ENCODE measurements at places on chromosomes 7 and 10.
A peak's percentile ranks its signal among the peaks of the same experiment; 100 is the strongest.

GRCh38 chr10:86376852-86377796 lies 10.5 kb upstream of the GRID1 start:
- DNase-seq: no peak

DNA sequence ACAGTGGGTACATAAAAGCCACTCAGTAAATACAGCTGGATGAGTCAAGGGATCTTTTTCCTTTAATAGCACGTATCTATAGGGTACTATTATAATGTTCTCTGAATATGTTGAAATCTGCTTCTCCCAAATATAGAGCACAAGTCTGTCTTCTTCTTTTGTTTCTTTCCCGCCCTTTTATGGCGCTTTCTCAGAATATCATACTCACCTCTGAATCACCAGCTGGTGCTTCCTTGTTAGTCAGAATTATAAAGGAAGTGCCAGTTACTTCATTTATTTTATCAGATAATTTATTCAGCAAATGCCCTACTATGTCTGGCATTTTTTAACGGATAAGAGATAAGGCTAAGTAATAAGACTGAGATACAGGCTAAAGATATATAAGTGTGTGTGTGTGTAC lies 772.9 kb downstream of the SORCS3 start:
- DNase-seq: no peak

DNA sequence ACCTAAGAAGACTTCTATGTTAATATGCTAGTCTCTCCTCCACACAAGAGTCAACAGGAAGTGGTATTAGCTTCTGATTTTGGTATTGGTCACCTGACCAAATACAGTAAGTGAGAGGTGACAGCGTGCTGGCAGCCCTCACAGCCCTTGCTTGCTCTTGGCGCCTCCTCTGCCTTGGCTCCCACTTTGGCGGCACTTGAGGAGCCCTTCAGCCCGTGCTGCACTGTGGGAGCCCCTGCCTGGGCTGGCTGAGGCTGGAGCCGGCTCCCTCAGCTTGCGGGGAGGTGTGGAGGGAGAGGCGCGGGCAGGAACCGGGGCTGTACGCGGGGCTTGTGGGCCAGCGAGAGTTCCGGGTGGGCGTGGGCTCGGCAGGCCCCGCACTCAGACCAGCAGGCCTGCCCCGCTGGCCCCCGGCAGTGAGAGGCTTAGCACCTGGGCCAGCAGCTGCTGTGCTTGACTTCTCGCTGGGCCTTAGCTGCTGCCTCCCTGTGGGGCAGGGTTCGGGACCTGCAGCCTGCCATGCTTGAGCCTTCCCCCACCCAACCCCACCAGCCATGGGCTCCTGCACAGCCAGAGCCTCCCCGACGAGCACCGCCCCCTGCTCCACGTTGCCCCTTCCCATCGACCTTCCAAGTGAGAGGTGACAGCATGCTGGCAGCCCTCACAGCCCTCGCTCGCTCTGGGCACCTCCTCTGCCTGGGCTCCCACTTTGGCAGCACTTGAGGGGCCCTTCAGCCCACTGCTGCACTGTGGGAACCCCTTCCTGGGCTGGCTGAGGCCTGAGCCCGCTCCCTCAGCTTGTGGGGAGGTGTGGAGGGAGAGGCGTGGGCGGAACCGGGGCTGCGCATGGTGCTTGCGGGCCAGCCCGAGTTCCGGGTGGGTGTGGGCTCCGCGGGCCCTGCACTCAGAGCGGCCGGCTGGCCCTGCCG lies 4.2 kb upstream of the ACSL5 start:
- DNase-seq: no peak

DNA sequence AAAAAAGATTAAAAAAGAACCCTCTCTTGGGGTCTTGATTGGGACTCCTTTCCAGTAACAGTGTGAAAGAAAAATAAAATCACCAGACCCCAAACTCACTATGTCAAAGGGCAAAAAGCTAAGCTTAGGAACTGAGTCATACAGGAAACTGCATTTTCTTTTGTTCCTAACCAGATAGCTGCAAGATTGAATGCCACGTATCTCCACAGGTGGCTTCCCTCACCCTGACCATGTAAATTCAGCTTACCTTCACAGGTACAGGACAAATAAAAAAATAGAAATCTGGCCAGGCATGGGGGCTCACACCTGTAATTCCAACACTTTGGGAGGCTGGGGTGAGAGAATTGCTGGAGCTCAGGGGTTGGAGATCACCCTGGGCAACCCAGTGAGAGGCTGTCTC lies 32.5 kb upstream of the EIF4H start:
- no peak for DNase-seq

- no peak for DNase-seq
Observed at GRCh38 chr10:91745090-91745831, 53.0 kb upstream of the TNKS2 start.

DNA sequence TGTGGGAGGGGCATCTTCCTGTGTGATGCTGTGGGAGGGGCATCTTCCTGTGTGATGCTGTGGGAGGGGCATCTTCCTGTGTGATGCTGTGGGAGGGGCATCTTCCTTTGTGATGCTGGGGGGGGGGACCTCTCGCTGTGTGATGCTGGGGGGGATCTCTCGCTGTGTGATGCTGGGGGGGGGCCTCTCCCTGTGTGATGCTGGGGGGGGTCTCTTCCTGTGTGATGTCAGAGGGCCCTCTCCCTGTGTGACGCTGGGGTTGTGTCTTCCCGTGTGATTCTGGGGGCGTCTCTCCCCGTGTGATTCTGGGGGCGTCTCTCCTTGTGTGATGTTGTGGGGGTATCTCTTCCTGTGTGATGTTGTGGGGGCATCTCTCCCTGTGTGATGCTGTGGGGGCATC lies 27.9 kb upstream of the DPYSL4 start:
- DNase-seq: no peak

DNA sequence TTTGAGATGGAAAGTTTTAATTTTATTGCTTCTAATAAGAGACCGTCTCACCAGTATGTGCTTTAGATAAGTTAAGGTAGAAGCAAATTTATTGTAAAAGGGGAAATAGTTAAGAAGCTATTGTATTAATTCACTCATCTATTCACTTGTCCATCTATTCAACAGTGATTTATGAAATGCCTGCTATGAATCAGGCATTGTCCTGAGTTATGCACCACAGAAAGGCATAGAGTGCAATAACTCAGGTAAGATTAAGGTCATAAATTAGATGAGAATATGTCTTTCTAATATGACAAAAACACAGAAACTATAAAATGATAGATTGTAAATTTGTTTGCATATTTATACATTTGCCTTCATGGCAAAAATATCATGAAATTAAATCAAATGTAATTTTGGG lies 379.3 kb upstream of the PCDH15 start:
- DNase-seq: no peak

- no peak for DNase-seq
Observed at GRCh38 chr7:75711656-75712514, 26.9 kb downstream of the HIP1 start.

- no peak for DNase-seq
Observed at GRCh38 chr7:156932006-156932405, 17.5 kb upstream of the NOM1 start.

GRCh38 chr7:54189330-54189729 lies 352.8 kb upstream of the VSTM2A start:
- no peak for DNase-seq

DNA sequence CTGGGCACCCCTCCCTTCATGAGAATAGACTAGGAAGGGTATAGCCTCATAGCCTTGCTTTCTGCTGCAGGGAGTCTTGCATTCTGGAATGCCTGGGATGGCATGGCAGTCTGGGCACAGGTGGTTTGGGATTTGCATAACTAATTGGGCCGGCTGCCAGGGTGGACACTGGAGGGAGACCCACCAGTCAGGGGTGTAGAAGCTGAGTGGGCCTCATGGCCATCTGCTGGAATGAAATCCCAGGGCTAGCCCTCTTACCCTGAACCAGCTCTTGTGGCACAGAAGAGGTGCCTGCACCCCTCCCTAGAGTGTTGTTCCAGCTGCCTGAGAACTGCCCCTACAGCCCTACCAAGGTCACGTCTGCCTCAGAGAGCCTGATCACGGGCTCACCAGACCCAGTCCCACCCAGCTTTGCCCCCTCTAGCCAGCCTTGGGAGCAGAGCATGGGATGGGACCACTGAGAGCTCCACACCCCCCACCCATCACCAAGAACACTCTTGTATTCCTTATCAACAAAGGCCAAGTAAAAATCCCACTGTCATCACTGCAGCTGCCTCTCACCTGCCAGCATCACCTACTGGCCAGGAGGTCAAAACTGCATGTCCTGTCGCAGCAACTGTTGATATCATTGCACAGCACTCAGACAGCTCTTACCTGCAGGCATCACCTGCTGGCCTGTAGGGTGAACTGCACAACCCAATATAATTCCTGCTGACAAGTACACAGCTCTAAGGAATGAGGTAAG lies 148.9 kb downstream of the ZEB1 start:
- no peak for DNase-seq

GRCh38 chr7:130393841-130394411 lies 13.6 kb downstream of the CPA1 start:
- DNase-seq: no peak

GRCh38 chr10:95907456-95908253 lies at the start of gene CC2D2B:
Gene CC2D2B, plus strand, starts transcription at chr10:95907975. Its CDS starts 3,349 bp downstream, at chr10:95911324.
- DNase-seq: peak; percentile 73

GRCh38 chr10:80199828-80200227 lies 5.5 kb downstream of the ANXA11 start:
- DNase-seq: no peak

GRCh38 chr7:47896809-47897423 lies 51.4 kb downstream of the PKD1L1 start:
- no peak for DNase-seq

GRCh38 chr10:1461016-1461415 lies 276.3 kb downstream of the ADARB2 start:
- no peak for DNase-seq

GRCh38 chr7:71334541-71334940 lies 202.6 kb downstream of the GALNT17 start:
- no peak for DNase-seq

DNA sequence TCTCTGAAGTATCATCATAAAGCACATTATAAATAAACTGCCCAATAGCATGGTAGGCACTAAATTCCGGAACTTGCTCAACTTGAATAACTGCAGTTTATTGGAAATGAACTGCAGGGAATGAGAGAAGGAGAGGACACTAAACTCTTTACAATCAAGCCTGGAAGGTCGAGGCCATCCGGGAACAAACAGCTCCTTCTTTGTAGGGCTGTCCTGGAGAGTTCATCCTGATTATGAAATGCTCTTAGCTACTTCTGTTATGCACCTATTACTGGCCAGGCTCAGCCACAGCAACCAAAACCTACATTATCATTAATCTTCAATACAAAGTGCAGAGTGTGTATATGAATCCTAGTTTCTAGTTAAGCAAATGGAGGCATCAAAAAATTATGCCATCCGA lies 64.7 kb downstream of the PPP1R17 start:
- DNase-seq: no peak

DNA sequence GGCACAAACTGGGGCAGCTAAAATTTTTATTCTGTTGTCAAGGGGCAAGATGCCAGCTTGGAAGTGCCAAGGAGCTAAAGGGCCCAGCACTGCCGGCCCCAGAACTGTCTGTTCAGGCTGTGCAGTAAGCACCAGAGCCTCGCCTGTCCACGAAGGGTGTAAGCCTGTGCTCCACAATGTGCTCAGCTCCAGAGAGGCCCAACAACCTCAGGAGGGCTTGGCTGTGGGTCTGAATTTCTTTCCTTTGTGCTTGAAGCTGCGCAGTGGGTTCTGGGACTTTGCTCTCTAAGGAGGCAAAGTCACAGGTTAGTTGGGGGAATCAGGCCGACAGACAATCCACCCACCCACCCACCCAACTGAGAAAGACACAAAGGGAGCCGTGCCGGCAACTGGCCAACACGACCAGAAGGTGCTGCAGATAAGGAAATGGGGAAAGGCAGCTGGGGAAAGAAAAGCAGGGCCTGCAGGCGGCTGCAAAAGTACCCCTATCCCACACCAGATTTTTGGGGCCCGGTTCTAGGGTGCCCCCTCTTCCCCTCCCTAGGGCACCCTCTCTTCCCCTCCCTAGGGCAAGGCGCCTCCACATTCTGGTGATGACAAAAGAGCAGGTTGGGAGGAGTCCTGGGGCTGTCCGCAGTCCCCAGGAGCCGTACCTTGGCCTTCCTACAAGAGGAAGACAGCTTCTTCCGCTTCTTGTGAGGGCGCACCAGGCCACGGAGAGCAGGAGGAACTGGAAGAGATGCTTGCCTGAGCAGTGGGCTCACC lies 7.7 kb downstream of the DDX56 start:
- no peak for DNase-seq

DNA sequence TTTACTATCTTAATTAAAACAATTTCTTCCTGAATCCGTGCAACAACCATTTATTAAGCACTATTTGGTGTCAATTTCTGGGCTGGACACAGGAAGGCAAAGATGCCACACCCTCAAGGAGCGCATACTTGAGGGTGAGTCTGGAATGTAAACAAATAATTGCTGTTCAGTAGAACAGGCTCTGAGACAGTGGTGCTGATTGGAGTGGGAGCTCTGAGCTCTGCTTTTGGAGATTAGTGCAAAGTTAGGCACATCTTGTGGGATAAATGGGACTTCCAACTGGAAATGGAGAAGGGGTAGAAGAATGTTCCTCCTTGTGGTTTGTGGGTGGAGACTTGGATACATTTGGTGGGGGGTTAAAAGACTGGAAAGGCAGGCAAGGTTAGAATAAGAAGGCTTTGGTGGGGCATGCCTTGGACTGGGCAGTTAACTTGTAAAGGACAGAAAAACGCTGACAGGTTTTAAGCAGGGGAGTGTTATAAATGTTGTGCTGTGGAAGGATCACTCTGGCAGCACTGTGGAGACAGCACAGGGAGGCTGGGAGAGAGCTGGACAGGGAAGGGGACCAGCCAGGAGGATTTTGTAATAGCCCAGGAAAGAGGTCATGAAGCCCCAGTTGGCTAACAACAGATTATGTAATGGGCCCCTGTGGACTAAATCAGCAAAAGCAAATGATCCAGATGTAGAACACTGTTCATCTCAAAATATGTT lies 80.7 kb downstream of the ZNF365 start:
- no peak for DNase-seq

DNA sequence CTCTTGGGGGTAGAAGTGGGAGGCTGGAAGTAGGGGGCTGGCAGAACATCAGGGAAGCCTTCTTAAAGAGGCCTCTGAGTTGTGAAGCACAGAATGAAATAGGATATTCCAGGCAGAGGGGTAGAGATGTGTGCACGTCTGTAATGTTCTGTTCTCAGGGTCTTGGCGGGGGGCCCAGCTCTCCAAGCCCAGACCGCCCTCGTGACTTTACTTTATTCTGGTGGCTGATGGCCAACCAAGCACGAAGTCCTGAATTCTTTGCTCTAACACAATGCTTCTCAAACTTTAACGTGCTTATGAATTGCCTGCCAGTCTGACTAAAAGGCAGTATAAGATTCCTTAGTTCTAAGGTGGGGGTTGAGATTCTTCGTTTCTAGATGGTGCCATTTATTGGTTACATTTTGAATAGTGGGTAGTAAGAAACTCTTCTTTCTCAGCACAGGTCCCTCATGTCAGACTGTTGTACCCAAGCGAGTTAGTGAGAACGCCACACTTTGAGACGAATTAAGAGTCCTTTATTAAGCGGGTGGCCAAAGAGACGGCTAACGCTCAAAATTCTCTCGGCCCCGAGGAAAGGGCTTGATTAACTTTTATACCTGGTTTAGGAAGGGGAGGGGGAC lies 8.2 kb downstream of the PRXL2A start:
- peak; percentile 44 for DNase-seq

GRCh38 chr7:98922392-98923187 lies 44.3 kb downstream of the TRRAP start:
- DNase-seq: no peak

- DNase-seq: no peak
Observed at GRCh38 chr10:119520283-119520682, 22.2 kb downstream of the RGS10 start.

GRCh38 chr10:124576526-124577420 lies 115.2 kb downstream of the LHPP start:
- DNase-seq: no peak

- DNase-seq: no peak
Observed at GRCh38 chr7:24705461-24705954, 51.8 kb downstream of the GSDME start.

- no peak for DNase-seq
Observed at GRCh38 chr7:100583132-100584053, 2.5 kb downstream of the LRCH4 start.

All from left renal pelvis (tissue), 4 donors.